ENCODE measurements at places on chromosomes 1 and 21.

DNA sequence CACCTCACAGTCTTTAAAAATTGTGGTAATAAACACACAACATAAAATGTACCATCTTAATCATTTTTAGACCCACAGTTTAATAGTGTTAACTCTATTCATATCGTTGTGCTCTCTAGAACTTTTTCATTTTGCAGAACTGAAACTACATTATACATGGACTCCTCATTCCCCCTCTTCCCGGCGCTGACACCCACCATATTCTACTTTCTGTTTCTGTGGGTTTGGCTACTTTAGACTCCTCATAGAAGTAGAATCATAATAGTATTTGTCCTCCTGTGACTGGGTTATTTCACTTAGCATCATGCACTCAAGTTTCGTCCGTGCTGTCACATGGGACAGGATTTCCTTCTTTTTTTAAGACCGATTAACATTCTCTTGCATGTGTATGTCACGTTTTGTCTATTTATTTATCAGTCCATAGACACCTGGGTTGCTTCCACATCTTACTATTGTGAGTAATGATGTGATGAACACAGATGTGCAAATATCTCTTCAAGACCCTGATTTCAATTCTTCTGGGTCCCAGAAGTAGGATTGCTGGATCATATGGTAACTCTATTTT, 62.9 kb upstream of the TMPRSS2 start:
- DNase-seq: no peak

DNA sequence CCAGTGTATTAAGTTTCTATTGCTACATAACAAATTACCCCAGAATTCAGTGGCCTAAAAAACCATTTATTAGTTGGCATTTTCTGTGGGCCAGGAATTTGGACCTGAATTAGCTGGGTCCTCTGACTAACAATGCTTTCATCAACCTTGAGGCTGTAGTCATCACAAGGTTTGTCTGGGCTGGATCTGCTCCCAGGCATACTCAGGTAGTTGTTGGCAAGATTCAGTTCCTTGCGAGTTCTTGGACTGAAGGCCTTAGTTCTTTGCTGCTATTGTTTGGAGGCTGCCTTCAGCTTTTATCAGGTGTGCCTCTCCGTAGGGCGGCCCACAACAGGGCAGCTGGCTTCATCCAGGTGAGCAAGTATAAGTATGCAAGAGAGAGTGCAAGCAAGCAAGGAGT, 31.4 kb upstream of the DEPDC1 start:
- no peak for DNase-seq

DNA sequence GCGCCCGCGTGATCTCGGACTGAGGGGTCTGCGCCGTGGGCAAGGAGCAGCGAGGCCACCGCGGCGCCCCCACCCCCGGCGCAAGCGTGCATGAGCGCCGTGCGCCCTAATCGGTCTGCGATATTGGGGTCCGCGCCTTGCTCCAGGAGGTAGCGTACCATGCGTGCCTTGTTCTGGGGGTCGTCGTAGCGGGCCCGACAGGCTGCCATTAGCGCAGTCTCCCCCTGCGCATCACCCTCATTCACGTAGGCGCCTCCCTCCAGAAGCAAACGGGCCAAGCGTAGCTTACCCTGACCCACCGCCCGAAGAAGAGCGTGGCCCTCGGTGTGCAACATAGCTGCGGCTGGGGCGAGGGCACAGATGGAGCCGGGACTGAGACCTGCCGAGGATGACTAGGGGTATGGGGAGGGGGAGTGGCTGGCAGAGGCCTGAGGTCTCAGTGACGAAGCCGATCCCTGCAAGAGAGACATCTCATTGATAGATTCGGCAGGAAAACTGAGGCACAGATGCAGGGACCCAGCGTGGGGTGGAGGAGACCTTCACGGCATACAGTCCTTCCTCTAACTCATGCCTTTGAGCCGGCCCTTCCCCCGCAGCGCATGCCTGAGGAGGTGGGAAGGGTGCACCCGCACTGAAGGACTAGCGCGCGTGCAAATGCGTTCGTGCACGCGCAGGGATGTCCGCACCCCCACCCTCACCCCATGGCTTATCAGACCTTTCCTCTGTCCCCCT, 2.8 kb downstream of the ANKRD34A start:
- no peak for DNase-seq

DNA sequence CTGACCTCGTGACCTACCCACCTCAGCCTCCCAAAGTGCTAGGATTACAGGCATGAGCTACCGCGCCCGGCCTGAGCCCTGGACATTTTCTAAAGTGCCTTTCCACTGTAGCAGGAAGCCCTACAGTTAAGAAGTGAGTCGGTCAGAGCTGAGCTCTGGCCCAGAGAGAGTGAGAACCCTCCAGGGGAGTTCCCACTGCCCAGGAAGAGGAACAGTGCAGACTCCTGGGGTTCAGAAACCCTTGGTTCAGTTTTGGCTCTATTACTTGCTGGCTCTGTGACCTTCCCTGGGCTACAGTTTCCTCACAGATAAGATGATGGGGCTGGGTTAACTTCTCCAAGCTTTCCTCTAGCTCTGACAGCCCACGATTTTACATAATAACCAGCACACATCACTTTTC, 20.9 kb downstream of the SLC9A1 start:
- DNase-seq: no peak

DNA sequence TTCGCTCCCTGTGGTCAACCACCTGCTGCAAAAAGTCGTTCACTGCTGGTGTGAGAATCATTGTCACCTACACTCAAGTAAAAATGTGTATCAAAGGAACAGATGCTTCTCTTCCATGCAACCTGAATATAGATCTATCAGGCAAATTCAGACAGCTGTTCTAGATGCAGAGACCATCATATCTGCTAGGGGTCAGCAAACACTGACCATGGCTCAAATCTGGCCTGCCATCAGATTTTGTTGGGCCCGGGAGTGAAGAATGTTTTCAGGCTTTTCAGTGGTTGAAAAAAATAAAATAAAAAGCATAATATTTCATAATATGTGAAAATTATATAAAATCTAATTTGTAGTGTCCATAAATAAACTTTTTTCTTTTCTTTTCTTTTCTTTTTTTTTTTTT, 199.6 kb downstream of the RGS7 start:
- DNase-seq: no peak

GRCh38 chr1:55641947-55642346, 426.8 kb upstream of the USP24 start:
- DNase-seq: no peak

DNA sequence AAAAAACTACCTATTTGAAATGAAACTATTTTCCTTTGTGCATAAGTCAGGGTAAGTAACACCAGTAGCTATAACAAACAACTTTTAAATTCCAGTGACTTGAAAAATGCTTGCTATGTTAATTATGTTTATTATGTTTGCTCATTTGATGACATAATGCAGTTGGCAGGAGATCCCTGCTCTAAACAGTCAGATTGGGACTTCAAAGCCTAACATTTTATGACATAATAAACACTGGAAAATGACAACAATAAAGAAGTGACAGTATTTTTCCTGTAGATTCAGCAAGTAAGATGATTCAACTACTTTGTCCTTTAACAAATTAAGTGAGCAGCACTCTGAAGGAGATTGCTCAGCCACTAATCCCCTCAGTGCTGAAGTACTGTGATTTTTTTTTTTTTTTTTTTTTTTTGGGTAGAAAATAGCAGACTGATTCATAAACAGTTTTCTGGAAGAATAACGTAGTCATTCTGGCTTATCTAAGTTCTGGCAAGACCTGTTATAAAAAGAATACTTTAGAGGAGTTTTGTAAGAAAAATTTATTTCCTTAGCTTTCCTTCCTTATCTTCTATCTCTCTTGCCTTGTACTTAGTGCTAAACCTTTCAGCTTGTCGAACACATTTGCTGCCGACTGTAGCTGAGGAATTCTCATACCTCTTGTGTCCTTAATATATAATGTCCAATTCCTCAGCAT, 207.2 kb downstream of the PTGER3 start:
- DNase-seq: no peak
